ENCODE measurements at places on chromosomes 12 and 14.

DNA sequence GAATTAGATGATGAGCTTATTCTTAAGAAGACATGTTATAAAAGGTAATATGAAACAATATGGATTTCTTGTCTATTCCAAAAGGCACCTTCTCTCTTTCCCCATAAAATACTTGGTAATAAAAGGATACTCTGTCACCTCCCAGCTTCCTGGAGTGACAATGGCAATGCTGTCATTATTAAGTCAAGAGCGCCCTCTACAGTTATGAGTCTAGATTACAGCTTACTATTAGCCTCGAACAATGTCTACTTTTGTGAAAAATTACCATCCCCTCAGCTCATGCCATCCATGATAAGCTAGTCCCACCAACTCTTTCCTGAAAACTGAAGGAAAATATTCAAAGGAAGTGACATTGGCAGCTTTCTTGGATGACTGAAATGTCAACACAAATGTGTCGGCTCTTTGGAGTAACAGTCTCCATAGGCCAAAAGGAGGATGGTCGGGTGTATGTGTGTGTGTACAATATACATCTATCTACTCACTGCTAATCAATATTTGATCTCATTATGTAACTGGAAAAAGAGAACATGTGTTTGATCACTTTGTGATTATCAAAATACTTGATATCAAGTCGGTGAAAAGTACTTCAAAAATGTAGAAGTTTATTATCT, 48.7 kb upstream of the CDKN3 start:
- DNase-seq, result peak; percentile 37

DNA sequence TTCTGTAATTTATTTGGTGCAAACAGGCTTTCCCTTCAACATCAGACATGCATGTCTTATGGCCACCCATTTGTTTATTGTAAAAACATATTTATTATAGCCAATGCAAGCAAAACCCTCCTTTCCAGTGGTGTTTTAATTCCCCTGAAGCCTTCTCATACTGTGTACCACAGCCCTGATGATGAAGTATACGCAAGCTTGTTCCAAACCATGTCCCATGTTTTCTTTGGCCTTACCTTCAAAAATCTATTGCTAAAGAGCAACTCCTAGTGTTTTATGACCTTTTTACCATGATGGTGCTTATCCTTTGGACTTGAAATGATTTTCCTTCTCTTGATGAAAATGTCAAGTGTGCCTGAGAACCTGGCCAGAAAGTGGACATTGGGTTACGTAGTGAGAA, 85.9 kb upstream of the CCDC91 start:
- no peak for DNase-seq

DNA sequence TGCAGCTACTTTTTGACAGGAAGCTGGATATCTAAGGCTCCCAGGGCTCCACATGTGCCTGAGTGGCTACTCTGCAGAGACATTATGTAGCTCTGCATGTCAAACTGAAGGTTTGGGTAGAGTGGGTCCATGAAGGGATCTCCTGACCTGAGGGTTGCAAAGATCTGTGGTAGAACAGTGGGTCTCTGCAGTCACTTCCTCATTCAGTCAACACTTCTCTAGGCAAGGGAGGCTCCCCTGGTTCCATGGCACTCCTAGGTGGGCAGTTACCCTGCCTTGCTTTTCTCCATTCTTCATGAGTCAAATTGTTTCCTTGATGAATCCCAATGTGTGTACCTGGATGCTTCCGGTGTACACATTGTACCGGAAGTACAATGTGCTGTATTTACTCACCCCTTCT, 57.4 kb downstream of the CMAS start:
- DNase-seq, result no peak

GRCh38 chr12:114275086-114275485, 130.9 kb downstream of the TBX5 start:
- no peak for DNase-seq

DNA sequence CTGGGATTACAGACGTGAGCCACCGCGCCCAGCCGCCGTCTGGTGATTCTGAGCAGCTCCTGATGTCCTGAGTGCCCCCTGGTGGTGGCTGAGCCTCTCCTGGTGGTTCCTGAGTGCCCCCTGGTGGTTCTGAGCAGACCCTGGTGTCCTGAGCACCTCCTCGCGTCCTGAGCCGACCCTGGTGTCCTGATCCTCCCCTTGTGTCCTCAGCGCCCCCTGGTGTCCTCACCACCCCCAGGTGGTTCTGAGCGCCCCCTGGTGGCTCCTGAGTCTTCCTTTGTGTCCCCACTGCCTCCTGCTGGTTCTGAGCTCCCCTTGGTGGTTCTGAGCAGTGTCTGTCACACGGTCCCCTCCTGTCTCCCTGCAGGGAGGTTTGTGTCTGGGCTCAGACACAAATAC, 1304.9 kb downstream of the TMEM121 start:
- no peak for DNase-seq

DNA sequence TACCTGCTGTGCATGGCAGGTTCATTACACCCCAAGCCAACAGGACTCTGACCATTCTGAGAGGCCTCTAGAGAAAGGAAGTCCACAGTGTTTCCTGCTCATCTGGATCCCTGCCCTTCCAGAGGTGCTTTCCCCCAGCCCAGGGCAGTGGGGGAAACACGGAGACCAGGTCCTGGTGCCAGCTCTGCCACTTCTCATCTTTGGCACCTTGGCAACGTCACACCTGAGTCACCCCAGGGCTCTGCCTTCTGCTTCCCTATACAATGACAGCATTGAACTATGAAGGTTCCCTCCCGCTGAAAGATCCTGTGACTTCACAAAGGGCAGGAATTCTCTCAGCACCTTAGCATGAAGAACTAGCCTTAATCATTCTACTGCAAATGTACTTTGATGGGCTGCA, 74.9 kb downstream of the ANO2 start:
- DNase-seq, result no peak

DNA sequence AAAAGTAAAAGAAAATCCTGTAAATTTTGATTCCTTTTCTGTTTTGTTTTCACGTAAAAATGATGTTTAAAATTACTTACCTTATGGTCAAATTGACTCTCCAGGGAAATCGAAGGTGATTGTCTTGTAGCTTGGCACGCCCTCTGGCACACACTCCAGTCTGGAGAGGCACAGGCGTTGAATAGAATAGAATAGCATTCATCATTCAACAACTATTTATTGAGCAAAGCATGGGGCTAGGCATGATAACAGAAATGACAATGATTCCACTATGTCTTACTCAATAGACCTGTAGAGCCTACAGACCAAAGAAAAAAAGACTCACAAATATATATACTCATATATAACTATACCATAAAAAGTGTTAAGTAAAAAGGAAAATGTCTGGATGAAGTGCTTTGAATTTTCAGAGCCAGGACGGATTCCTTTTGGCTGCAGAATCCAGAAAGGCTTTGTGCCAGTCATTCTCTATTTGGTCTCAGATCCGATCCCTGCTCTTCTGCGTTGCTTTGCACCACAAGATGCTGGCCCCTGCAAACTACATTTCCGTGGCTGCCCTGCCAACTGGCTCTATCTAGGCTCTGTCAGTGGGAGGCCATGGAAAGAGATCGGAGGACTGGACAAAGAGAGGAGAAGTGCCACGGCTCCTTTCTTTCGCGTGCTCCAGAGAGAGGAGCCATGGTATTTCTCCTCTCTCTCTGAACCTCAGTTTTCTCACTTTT, 231.8 kb downstream of the CRADD start:
- no peak for DNase-seq

GRCh38 chr14:92135269-92135668, 13.5 kb downstream of the CPSF2 start:
- DNase-seq, result no peak

- DNase-seq, result no peak
Observed at GRCh38 chr12:105927564-105927963, 211.2 kb downstream of the NUAK1 start.

DNA sequence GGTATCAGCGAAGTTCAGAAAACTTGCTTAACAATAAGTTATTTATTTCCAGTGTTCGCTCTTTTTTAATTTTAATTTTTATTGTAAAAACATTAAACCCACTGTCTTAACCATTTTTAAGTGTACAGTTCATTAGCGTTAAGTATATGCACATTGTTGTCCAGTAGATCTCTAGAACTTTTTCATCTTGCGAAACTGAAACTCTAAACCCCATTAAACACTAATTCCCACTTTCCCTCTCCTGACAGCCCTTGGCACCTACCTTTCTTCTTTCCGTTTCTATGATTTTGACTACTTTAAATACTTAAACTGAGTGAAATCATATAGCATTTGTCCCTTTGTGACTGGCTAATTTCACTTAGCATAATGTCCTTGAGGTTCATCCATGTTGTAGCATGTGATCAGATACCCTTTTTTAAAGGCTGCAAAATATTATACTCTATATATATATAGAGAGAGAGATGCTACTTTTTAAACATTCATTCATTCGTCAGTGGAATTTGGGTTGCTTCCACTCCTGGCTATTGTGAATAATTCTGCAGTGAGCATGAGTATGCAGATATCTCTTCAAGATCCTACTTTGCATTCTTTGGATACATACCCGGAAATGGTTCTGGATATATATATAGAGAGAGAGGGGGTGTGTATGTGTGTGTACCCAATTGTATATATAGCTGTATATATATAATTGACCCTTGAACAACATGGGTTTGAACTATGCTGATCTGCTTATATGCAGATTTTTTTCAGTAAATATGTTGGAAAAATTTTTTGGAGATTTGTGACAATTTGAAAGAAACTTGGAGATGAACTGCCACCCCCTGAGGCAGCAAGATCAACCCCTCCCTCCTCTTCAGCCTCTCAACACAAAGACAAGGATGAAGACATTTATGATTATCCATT, 74.7 kb upstream of the EVL start:
- no peak for DNase-seq

DNA sequence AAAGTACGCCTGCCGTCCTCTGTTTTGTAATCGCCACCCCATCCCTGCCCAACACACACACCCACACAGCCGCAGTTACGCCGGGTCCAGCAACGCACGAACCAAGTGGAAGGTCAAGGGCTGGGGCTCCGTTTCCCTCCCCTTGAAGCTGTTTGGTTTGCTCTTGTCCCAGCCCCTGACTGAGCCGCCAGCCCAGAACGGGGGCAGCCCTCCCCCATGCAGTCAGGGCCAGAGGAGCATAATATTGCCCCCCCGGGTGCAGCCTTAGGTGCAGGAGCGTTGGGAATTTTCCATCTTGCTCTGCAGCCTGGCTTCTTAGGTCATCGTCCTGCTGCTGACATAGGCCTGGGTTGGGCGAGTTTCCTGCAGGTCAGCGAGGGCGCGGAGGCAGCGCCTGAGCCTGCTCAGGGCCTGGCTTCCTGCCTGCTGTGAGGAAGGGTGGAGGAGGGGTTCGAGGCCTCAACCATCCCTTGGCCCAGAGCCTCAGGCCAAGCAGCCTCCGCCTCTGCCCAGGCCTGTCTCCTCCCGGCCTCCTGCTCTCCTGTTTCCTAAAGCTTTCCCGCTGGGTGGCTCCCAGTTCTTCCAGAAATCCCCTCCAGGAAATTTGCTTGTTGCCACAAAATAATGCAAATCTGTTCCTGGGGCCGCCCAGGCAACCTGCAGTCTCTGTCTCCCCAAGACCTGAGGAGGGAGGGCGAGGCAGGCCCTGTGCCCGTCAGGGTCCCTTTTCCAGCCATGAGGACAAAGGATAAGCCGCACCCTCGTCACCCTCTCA, 44.5 kb downstream of the PSMA6 start:
- DNase-seq, result peak; percentile 81

DNA sequence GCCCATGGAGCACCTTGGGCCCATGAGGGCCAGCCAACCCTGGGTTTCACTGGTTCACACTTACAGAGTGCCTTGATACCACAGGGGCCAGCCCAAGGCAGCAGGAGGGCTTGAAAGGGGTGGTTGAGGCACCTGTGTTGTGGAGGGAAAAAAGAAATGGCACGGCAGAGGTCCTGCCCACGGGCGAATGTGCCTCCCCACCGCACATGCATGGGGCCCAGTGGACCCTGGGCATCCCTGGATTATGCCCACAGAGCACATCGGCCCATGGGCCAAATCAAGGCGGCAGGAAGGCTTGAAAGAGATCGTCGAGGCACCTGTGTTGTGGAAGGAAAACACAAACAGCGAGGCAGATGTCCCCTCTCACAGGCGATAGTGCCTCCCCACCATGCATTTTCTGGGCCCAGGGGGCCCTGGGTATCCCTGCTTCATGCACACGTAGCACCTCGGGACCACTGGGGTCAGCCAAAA, 378.1 kb downstream of the ALG10 start:
- no peak for DNase-seq

DNA sequence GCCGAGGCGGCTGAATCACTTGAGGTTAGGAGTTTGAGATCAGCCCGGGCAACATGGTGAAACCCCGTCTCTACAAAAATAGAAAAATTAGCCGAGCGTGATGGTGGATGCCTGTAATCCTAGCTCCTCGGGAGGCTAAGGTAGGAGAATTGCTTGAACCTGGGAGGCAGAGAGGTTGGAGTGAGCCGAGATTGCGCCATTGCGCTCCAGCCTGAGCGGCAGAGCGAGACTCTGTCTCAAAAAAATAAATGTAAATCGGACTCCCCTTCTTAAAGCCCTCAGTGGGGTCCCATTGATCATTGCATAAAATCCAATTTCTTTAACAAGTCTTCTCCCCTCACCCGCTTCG, 908 bp downstream of the TDP1 start:
- DNase-seq, result no peak

- no peak for DNase-seq
Observed at GRCh38 chr12:52794479-52795331, 1.2 kb downstream of the KRT3 start.

- DNase-seq, result no peak
Observed at GRCh38 chr12:117523971-117524370, 162.5 kb upstream of the NOS1 start.

GRCh38 chr12:68446384-68446783, 114.2 kb upstream of the MDM1 start:
- DNase-seq, result no peak

DNA sequence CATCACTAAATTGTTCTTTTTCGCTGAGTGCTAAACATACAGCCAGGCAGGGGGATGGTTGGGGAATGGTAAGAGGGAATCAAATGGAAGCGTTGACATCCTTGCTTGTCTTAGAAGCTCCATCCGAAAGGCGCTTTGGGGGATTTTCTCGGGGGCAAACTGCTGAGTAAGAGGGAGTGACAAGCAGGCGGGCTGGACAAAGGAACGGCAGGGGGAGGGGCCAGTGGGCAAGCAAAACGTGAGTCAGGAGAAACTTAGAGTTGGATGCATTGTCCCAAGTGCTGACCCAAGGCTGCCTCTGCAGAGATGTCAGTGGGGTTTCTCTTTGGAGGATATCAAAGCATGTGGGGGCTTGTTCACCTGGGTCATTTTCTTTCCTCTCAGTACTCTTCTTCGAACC, 480.5 kb downstream of the VRK1 start:
- no peak for DNase-seq

DNA sequence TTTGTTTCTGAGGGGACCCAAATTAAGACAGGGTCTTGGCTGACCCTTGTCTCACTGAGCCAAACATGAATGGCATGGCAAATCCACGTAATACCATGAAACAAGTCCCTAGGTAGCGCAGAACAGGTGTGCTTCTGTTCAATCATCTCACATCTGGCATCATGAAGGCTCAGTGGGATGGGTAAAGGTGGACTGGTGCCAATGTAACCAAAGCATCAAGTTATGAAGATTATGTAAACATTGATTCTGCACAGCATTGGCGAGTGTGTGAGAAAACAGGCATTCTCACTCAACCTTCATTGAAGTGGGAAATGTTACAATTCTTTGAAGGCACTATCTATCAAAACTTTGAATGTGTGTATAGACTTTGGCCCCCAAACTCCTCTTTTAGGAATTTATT, 41.9 kb downstream of the PTGER2 start:
- DNase-seq, result peak; percentile 66
